ENCODE measurements at places on chromosomes 1 and 21.

GRCh38 chr1:192266645-192267044 lies 50.1 kb upstream of the RGS21 start:
- DNase-seq, result no peak

DNA sequence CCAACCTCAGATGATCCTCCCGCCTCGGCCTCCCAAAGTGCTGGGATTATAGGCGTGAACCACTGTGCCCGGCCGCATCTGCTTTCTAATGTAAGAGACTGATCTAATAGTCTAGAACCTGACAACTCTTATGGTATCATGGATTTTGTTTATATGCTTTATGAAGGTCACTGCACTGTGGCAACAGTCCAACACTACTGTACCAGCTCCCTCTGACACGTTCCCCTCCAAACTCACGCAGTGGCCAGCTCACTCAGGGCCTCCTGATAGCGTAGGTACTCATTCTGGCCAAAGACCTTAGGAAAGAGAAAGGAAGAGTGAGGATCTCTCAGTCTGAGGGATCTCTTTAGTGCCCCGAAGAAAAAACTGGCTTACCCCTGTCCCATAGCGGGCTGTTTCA lies 6.0 kb upstream of the CFAP141 start:
- DNase-seq, result no peak

DNA sequence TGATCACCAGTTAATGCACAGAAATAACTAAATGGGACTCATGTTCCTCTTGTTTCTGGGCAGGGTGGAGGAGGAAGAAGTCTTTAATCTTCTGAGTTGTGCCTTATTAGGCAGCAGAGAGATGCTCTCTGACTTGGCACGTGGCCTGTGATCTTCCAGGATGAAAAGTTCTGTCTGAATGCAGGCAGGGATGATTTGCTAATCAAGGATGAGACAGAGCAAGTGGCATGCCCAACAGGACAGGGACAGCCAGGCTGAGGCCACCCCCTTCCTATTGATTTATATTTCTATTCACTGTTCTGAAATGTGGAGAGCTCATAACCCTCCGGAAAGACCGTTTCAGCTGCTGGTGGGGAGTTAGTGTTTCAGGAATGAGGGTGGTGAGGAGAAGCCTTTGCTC lies 477.8 kb upstream of the CAMK1G start:
- no peak for DNase-seq

- no peak for DNase-seq
Observed at GRCh38 chr1:7584157-7584556, 186.9 kb upstream of the VAMP3 start.

DNA sequence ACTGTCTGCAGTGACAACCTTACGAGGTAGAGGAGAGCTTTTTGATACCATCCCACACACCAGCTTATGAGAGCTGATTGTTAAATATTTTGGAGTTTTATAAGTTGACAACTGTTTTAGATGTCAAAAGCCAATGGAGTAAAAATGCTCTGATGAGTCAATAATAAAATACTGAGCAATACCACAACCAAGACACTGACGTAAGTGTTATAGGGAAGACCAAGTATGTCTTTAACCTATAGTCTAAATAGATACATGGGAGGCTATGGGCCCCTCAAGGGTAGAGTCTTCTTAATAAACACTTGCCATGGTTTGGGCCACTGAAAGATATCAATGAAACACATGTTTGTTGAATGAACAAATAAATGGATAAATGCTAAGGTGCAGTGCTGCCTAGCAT lies 49.2 kb downstream of the DUSP10 start:
- DNase-seq, result no peak

DNA sequence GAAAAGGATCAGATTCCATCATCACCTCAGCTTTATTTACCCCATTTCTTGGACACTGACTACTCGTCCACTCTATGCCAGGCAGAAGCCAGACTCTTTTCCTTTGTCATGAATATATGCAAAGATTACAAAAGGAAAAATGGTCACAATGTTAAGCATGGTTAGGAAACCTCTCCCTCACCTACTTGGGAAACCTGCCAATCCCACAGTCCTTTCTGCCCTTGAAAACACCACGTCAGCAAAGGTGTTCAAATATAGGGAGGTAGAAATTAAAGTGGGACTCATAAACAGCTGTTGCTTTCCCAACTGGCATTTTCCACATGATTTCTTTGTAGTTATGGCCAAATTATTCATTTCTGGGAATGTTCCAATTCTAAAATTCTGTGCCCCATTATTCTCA lies 16.2 kb upstream of the ATP13A2 start:
- DNase-seq, result no peak

GRCh38 chr1:182972829-182973228 lies 19.9 kb upstream of the SHCBP1L start:
- DNase-seq, result no peak

GRCh38 chr1:17060306-17060749 lies 6.5 kb upstream of the SDHB start:
- no peak for DNase-seq

DNA sequence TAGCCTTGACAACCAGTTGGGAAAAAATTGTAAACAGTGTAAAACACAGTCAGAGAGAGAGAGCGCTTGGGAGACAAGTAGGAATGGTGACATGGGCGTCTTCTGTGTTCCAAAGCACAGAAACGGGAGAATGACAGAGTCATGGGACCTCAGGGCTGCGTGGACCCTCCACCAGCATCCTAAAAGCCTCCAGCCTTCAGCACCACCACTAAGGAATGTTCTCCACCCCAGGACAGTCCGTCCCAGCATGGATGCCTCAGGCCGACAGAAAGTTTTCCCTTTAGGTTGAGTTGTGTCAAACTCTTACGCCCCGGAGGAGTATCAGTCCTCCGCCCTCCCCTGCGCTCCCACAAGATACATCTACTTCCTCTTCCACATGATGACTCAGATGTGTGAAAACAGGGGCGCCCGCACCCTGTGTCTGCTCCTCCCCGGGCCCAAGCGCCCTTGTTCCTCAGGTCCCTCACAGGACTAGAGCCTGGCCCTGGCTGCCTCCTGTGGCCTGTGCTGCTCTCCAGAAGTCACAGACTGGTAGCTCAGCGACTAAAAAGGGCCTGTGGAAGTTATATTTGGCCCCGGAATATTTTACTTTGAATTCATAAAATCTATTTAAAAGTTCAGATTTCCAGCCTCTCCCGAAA lies 63.9 kb upstream of the EFHD2 start:
- DNase-seq, result peak; percentile 88

DNA sequence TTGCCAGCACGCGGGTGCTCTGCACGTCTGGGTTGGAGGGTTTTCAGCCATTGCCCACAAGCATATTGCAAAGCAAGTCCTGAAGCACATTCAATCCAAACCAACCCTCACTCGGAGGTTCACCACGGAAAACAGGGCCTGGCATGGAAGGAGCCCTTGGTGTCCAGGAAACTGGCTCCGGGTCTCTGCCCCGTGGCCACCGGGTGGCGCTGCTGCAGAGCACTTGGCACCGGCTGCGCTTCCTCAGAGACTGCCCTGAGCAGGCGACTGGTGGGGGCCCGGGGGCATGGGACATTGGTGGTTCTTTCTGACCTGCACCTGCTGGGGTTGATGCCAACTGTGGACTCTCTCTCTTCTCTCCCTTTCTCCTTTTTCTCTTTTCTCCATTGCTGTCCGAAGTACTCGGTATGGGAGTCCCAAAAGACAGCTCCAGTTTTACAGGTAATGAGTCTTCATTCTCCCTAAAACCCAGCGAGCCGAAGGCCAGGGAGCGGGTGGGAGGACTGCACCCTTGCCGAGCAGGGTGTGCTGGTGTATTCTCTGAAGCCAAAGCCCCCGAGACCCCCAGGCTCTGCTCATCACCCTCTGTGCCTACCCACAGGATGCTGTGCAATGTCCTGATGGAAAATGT lies 4.1 kb upstream of the KCNAB2 start:
- no peak for DNase-seq

- no peak for DNase-seq
Observed at GRCh38 chr1:22821027-22821426, 110.4 kb downstream of the EPHB2 start.

DNA sequence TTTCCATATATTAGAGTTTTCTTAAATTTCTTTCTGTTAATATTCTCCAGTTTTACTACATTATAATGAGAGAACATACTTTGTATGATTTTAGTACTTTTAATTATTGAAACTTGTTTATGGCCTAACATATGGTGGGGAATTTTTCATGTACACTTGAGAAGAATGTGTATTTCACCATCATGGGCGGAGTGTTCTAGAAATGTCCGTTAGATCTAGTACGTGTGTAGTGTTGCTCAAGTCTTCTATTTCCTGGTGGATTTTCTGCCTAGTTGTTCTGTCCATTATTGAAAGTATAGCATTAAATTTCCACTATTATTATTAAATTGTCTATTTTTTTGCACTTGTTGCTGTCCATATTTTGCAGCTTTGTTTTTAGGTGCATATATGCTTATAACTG lies 64.0 kb upstream of the RGS21 start:
- no peak for DNase-seq

GRCh38 chr1:15708486-15709137 lies 24.5 kb downstream of the PLEKHM2 start:
- no peak for DNase-seq

DNA sequence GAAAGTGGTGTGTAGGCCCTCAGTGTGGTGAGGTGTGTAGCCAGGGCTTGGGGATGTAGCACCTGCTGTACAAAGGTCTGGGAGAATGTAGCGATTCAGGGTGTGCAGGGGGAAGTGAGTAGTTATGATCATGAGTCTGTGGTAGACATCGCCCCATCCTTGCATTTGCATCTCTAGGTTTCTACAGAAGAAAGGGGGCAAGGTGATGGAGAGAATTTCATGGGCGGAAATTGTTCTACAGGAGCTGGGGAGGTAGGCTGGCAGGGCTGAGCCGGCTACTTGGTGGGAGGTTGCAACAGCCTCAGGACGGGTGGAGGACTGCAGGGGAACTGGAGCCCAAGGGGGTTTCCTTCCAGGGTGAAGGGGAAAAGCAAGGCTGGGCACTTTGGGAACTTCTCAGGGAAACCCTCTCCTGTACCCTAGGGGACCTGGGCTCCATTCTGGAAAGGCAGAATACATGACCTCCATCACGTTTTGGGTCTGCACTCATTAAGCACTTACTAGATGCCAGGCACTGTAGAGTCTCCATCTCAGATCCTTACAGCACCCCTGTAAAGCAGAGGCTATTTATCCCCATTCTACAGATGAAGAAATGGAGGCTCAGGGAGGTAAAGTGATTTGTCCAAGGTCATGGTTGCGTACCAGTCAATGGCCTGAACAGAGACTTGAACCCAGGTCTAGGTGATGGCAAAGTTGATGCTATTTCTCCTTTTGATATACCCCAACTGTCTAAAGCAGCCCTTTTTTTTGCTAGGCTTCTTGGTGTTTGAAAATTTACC lies 14.5 kb upstream of the TNFRSF1B start:
- DNase-seq, result peak; percentile 81

- DNase-seq, result no peak
Observed at GRCh38 chr1:214164173-214164572, 116.8 kb upstream of the SMYD2 start.

GRCh38 chr1:1883092-1883873 lies 7.6 kb downstream of the GNB1 start:
- DNase-seq, result no peak

- no peak for DNase-seq
Observed at GRCh38 chr1:236455243-236455642, 61.2 kb downstream of the EDARADD start.

- DNase-seq, result no peak
Observed at GRCh38 chr1:113941245-113941559, 12.1 kb downstream of the HIPK1 start.

- DNase-seq, result no peak
Observed at GRCh38 chr1:222275729-222276465, 272.0 kb downstream of the HHIPL2 start.

- no peak for DNase-seq
Observed at GRCh38 chr1:3654549-3655281, 2.4 kb downstream of the TP73 start.

GRCh38 chr1:225299624-225300023 lies 128.2 kb downstream of the LBR start:
- no peak for DNase-seq

- DNase-seq, result no peak
Observed at GRCh38 chr1:36133484-36133883, 8.5 kb upstream of the COL8A2 start.

DNA sequence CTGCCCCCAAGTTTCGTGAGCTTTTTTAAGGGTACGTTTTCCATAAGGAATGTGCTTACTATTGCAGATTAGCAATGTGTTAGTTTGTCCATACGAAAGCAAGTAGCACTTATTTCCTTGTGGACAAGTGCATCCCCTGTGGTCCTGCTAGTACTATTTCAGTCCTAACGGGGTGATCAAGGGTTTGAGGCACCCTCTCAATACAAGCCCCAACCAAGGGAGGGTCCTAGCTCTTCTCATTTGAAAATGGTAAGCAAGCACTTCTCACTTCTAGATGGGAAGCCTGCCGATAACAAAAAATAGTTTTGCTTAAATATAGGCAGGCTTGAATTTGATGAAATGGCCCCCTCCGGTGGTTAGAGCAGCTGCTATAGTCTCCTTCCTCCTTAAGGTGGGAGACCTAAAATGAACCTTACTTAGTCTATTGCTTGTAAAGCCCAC lies 64.0 kb upstream of the HMCN1 start:
- DNase-seq, result peak; percentile 66

GRCh38 chr1:235113183-235113917 lies 15.3 kb downstream of the TOMM20 start:
- no peak for DNase-seq

DNA sequence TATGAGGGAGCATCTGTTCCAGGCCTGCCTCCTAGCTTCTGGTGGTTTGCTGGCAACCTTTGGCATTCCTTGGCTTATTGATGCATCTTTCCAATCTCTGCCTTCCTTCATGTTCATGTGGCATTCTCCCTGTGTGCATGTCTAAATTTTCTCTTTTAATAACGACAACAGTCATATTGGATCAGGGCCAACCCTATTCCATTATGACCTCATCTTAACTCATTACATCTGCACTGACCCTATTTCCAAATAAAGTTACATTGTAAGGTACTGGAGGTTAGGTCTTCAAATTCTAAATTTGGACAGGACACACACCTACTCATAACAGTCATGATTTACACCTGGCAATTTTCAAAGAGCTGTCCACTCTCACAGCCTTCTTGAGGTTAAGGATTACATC lies 117.2 kb upstream of the FGGY start:
- DNase-seq, result no peak

DNA sequence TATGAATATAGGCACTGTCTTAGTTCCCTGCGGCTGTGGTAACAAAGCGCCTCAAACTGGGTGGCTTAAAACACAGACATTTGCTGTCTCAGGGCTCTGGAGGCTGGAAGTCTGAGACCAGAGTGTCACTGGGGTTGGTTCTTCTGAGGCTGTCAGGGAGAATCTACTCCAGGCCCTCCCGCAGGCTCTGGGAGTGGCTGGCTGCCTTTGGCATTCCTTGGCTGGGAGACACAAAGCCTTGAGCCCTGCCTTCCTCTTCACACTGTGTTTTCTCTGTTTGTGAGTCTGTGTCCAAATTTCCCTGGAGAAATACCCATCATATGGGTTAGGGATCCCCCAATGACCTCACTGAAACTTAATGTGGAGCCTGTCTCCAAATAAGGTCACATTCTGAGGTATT lies 38.5 kb downstream of the B3GALT5 start:
- DNase-seq, result no peak

- no peak for DNase-seq
Observed at GRCh38 chr1:204406621-204407020, 5.0 kb downstream of the PPP1R15B start.
